HS-27A (cell line): ENCODE measurements at places on chromosomes 1 and 21.
A peak's percentile ranks its signal among the peaks of the same experiment; 100 is the strongest.

DNA sequence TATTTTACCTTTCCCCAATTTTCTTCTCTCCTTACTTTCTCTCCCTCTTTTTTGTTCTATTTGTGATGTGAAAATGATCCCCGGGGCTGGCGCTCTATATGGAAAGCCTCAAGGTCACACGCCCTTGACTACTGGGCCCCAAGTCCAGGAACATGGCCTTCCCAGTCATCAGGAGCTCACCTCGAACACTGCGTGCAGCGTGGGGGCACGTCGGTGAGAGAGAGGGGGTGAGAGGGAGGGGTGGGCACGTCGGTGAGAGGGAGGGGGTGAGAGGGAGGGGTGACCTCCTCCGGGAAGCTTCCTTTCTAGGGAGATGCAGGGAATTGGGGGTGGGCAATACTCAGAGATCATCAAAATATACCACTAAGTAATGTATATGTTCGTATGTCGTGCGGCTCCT lies 94.6 kb upstream of the TMPRSS2 start:
- no peak for DNase-seq

GRCh38 chr1:162385702-162386101 lies 4.2 kb downstream of the C1orf226 start:
- no peak for DNase-seq

- DNase-seq: no peak
These were observed 1.1 kb downstream of the PIK3CD start for GRCh38 chr1:9652379-9653209.

DNA sequence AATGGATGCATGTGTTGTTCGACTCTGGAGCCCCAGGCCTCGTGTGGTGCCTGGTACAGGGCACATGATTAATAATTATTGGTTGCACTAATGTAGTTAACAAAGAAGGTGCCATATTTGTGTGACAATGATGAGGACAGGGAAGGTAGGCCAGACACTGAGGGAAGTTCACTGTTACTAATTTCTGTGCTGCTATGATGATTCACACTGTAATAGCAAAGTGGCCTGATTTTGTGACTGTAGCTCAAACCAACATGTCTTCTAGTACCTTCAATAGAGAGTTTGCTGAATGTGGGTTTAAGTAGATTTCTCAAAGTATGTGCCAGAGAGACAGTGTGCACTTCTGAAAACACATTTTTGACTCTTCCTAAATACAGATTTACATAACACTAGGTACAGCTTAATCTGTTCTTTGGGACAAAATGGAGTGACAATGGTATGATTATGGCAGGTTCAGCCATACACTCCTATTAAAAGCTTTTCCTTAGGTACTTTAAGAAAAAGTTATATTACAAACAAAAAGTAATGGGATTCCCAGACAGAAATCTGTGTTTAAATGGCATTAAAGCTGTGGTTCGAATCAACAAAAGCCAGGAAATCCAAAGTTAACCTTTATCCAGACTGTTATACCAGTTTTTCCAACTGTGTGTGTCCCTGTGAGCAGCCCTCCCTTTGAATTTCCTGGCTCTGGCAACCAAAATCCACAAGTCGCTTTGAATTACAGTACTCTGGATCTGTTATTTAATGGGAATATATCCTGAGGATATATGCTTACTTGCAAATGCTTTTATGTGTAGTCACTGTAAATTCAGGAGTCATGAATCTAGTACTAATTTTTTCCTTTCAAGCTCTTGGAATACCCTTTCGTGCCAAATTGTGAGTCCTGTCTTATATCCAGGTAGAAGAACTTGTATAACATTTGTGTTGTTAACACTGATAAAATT lies 277.1 kb upstream of the SGIP1 start:
- no peak for DNase-seq

DNA sequence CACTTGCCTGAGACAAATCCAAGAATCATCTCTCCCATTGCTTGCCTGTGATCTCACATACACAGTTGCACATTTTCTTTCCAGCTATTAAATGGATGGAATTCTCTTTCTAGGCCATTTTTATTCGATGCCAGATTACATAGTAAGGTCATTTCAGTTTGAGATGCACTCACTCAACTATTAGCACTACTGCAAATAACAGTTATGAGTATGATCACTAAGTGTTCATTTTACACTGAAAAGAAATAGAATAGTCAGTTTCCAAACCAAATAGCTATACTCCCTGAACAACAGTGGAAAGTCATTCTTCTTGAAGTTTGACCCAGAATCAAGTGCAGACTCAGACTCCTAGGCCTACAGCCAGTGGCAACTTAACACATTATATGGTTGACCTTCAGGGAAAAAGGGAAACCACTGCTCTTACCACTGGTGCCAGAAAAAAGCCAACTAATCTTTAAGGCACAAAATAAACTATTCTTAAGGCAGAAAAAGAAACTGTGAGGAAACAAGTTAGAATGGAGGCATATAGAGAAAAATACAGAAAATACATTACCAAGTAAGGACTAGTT lies 31.5 kb downstream of the WNT2B start:
- DNase-seq: no peak

GRCh38 chr1:99327357-99327756 lies 63.1 kb downstream of the PLPPR4 start:
- no peak for DNase-seq

- DNase-seq: no peak
These were observed 12.8 kb upstream of the LMX1A start for GRCh38 chr1:165369255-165369848.

DNA sequence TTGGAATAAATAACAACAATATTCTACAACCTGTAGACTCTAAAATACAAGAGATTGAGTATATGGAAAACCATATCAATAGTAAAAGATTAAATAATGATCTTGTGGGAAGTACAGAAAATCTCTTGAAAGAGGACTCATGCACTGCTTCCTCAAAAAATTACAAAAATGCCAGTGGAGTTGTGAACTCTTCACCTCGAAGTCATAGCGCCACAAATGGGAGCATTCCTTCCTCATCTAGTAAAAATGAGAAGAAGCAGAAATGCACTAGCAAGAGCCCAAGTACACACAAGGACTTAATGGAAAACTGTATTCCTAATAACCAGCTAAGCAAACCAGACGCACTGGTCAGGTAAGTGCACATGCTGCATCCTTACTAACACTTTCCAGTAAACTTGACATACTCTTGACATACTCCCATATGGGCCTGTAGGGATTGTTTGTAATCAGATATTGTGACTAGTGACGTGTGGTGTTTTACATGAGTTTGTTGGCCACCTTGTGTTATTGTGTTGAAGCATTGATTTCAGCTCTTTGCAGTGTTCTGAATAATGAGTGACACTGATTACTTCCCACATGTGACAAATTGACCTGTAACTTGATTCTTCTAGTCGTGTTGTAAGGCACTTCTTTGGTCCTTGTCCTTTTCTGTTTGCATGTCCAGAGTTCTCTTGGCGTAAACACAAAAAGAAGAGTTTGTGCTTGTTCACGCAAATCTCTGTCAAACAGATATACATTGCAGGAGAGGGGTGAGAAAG lies 28.0 kb downstream of the MACO1 start:
- DNase-seq: no peak

DNA sequence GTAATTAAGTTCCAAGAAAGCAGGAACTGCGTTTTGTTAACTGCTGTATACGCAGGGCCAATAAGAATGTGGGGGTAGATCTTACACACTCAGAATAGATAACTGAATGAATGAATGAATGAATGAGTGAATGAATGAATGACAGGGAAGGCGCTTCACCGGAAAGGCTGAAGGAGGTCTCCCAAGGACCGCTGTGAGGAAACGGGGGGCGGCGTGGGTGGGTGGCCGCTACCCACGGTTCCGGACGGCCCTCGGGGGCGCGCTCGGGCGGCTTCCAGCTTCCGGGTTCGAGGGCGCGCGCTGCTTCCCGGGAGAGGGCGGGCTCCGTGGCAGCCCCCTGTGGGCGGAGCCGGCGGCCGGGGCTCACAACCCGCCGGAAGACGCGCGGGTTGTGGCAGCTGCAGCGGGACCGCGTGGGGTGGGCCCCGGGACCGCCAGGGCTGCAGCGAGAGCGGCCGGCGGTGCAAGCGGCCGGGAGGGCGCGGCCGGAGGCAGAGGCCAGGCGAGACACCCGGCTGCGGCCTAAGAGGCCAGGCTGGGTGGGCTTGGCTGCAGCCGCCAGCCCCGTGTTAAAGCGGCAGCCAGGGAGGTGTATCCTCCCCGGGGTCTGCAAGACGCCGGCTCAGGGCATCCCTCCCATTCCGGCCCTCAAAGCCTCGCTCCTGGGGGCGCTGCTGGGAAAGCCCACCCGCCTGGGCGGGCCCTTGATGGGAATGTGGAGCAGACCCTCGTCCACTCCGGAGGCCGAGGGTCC lies at the start of gene ZFP69:
Gene ZFP69 (plus strand): TSS at position 367 of the 754 bp plus-strand sequence. CDS start 2,072 bp downstream, outside the sequence.
- no peak for DNase-seq

DNA sequence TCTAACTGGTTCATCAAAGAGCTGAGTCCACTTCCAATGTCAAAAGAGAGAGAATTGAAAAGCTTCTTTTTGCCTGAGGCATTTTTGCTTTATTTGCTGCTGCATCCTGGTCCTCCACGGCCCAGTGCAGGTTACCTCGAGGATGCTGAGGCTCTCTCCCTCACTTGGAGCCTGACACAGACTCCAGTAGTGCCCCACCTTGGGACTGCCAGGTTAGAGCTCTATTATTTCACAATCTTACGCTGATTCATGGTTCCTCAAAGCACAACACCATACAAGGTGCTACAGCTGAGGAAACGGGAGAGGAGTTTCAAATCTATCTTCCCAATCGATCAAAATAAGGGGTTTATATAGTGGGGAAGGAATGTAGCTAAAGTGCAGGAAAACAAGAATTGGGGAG lies 13.6 kb upstream of the PLPPR4 start:
- DNase-seq: no peak

DNA sequence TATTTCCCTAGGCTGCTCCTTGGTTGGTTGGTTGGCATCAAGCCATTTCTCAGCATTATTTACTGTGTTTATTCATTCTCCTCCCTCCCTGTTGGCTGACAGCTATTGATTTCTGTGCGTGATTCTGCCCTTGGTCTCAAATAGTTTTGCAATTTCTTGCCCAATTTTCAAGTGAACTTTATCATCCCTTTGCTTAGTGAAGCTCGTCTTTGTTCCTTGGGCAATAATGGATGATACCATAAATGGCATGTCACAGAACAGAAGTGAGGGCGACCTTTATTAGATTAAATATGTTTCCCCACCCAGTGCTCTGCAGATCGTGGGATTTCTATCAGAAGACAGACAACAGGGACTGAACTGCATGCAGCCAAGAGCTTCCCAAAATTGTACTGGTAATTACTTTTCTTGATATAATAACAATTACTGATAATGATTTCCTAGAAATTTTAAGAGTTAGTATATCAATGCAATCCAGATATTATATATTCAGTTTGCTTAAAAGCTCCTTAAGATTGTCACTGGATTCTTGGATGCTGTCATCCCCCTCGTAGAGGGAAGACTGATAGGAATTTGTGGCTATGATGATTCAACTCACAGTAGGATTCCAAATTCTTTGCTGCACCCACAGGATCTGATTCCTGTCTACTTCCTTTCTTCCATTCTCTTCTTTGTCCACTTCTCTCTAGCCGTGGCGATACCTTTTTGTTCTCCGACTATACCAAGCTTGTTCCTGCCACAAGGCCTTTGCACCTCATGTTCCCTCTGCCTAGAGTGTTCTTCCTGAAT lies 122.1 kb upstream of the KAZN start:
- DNase-seq: peak; percentile 66

DNA sequence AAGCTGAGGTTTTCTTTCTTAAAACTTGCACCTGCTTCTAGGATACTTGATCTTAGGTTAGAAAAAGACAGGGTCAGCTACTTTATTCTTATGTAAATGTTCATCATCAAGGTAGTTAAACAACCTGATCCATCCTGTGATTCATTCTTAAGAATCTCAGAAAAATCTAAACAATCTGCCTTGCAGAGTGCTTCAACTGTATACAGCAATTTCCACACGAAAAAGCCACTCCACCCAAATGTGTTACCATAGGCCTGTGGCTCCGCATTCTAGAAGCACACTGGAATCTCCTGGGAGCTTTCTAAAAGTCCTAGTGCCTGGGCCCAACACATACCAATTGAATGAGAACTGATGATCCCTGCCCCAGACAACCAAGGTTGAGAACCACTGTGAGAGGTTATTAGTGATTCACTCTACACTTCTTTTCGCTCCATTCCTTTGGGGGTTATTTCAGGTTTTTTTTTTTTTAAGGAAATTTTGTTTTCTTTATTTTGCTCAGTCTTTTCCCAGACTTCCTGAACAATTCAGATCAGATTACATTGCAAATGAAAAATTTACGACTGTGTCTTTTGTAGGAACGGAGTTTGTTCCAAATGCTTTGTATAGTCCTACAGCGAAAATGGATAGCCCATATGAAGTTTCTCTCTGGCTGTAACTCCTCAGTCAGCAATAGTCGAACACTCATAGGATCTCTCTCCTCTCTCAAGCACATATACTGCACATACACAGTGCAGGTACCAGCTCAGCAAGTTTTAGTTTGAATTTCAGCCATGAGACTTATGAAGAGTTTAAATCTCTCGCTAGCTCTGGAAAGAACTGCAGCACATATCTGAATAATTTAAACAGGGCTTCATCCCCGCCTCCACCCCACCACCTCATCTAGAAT lies 16.1 kb downstream of the SMYD2 start:
- DNase-seq: peak; percentile 84

- DNase-seq: no peak
These were observed 193.8 kb upstream of the EDN2 start for GRCh38 chr1:41678111-41678878.

- no peak for DNase-seq
These were observed 1183.4 kb downstream of the AMY1C start for GRCh38 chr1:104932949-104933679.

DNA sequence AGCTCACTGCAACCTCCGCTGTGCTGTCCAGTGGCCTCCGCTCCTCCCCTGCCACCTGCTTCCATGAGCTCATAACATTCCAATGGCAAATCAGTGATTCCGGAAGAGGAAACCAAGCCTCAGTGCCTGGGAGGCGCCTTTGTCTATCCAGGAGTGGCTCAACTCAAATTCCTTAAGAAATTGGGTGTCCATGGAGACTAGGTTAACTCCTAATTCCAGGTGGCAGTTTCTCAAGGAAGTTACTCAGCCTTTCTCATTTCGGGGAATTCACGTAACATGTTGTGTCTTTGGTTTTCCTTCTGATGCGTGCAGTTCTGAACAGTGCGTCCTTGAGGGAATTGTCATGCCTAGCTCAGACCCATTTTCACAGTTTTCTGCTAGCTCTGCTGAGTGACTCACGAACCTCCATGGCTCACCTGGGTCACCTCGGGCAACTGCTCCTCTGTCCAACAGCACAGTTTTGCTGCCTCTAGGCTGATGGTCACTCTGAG lies 89.9 kb upstream of the DSCAM start:
- no peak for DNase-seq

DNA sequence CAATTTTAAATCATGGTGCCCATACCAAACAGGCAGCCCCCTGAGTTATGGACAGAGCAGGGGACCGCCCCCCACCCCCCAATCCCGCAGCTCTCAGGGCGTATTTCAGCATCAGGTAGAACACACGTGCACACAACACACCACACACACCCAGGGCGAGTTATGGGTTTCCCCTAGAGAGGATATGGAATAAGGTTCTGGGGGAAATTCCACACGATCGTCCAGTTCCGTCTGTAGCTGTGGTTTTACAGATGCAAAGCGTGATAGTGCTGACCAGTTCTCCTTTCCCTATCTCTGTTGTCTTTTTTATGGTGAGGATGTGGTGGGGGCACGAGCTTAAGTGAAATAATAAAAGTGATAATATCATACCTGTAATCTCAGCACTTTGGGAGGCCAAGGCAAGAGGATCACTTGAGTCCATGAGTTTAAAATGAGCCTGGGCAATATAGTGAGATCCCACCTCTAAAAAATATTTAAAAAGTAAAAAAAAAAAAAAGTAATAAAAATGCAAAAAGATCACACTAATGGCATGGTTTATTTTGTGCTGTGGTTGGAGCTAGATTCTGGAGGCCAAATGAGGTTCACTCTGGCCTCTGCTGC lies 25.1 kb downstream of the C2CD2 start:
- no peak for DNase-seq

- DNase-seq: no peak
These were observed 69.5 kb downstream of the DNM3 start for GRCh38 chr1:171910786-171911185.
